Cardiac muscle cell (in vitro differentiated cells and primary cell): ENCODE measurements at places on chromosomes 5 and 9. TPM values are rescaled to one million over a fixed set of nuclear protein-coding genes. Genes with fewer than 3 reads are reported as not detected.
A peak's percentile ranks its signal among the peaks of the same experiment; 100 is the strongest.

The SMIM27 gene
- 6.5 and 11.2 TPM in 2 replicates for total RNA-seq

The HINT2 gene
- 48.5 and 83.9 TPM in 2 replicates for total RNA-seq

The FRMD3 gene
- 66.4 and 74.1 TPM in 2 replicates for total RNA-seq

The ARHGEF39 gene
- total RNA-seq: 1.5 and 12.6 TPM in 2 replicates

The BARHL1 gene
- total RNA-seq: not detected in 2 replicates

The PDGFRB gene
- total RNA-seq: 4.2 and 5.4 TPM in 2 replicates

The ISL1 gene
- 10.4 and 17.2 TPM in 2 replicates for total RNA-seq

DNA sequence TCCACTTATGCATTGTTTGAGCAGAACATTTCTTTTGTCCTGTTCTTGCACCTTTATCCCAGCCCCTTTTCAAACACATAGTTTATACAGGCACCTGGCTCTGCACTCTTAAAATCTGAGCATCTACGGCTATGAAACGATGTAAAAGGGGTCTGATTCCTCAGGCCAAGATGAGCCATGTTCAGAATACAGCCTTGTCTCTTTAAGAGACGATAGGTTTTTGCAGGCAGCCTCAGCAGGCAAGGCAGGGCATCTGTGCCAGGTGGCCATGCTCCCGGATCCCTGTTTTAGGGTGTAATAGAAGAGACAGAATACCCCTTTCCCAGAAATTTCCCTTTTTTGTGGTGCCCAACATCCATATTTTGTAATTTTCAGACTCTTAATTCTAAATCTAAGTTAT lies 89.1 kb upstream of the NFIB start:
- no peak for DNase-seq

DNA sequence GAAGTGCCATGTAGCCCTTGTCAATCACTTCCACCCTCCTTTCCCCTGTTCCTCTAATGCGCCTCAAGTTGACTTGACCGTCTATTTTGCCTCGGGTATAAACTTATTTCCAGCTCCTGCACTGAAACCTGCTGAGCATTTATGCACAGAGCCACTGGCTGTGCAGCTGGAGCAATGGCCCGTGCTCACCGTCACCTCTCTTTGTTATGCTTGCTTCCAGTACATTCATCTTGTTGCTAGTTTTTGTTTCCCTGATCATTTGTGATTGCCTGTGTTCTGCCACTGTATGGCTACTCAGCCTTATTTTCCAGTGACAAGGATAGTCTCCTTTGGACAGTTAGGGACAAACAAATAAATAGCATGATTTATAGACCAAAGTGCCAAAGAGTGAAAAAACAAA lies 183.1 kb upstream of the C9orf72 start:
- no peak for DNase-seq

DNA sequence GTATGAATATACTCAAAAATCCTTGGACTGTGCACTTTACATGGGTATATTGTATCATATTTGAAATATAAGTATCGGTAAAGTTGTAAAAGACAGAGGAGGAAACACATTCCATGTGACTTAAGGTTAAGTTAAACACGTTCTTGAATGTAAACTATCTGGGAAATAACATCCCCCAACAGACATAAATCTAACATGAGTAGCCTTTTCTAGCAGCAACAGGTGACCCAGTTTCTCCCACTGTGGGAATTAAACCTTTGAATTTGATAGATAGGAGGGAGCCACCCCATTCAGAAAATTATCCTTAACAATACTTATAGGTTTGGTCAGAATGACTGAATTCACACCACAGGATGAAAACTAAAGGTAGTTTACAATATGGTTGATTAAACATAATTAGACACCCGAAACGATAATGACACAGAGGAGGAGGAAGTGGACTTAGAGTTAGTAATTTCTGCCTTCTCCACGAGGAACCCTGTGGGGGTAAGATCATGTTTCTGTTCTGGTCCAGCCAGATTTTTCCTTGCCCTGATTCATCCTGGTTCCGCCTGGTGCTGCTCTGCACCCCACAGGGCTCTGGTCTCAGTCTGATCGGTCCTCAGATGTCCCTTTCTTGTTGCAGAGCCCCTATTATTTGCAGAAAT lies 84.6 kb upstream of the DNAH5 start:
- DNase-seq: no peak

GRCh38 chr5:55620009-55620765 lies 85.4 kb upstream of the PLPP1 start:
- no peak for DNase-seq

DNA sequence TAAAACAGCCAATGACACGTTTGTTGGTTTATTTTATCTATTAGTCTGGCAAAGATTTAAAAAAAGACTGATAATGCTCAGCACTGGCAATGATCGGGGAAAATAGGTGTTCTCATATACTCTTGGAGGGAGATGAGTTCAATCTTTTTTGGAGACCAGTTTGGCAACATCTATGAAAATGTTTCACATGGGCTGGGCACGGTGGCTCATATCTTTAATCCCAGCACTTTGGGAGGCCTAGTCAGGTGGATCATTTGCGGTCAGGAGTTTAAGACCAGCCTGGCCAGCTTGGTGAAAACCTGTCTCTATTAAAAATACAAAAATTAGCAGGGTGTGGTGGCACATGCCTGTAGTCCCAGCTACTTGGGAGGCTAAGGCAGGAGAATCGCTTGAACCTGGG lies 6.8 kb upstream of the ANKRD31 start:
- no peak for DNase-seq

- DNase-seq: peak; percentile 90
Observed at GRCh38 chr5:14449052-14449661, 132.4 kb upstream of the OTULINL start.

GRCh38 chr5:96117771-96118651 lies 156.4 kb upstream of the ELL2 start:
- DNase-seq: no peak

- no peak for DNase-seq
Observed at GRCh38 chr9:106920701-106921283, 57.8 kb downstream of the ZNF462 start.

DNA sequence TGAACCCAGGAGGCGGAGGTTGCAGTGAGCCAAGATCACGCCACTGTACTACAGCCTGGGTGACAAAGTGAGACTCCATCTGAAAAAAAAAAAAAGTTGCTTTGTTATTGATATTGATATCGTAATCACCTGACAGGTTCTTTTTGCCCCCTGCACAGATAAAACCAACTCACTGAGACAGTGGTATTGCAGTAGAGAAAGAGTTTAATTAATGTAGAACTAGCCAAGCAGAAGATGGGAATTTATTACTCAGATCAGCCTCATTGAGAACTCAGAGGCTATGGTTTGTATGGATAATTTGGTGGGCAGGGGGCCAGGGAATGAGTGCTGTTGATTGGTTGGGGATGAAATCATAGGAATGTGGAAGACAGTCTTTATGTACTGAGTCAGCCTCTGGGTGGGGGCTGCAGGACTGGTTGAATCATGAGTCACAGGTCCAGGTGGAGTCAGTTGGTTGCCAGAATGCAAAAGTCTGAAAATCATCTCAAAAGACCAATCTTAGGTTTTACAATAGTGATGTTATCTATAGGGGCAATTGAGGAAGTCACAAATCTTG lies 35.8 kb upstream of the MEGF10 start:
- no peak for DNase-seq

- no peak for DNase-seq
Observed at GRCh38 chr9:127667127-127667844, 39.5 kb upstream of the CFAP157 start.

DNA sequence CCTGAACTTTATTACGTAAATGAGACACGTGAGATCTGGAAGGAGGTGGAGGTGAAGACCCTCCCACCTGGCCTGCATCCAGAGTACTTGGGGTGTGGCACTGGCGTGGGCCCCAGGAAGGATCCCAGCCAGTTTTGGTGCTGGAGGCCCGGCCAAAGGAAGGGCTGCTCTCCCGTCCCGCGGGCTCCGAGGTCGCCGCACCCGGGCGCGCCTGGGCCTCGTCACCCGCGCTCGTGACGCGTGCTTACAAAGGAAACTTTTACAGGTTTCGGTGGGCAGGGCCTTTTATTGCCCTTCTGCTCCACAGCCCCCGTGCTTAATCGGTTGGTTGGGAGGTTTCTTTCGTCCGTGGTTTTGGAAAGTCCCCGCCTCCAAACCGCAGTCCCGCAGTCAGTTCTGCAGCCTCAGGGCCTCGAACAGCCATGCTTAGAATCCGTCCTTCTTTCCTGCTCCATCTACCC lies 29.2 kb downstream of the CDKN2A start:
- peak; percentile 80 for DNase-seq

GRCh38 chr5:68261569-68262065 lies 46.1 kb downstream of the PIK3R1 start:
- no peak for DNase-seq

GRCh38 chr9:87277346-87277745 lies 220.3 kb upstream of the DAPK1 start:
- DNase-seq: no peak
